Psoas muscle (tissue), 8 donors: ENCODE measurements at places on chromosomes 5 and 9. TPM values are rescaled to one million over a fixed set of nuclear protein-coding genes. Genes with fewer than 3 reads are reported as not detected.

The ANGPTL2 gene
- 15.0 TPM for total RNA-seq

The FOCAD gene
- total RNA-seq = 19.9 TPM

DNA sequence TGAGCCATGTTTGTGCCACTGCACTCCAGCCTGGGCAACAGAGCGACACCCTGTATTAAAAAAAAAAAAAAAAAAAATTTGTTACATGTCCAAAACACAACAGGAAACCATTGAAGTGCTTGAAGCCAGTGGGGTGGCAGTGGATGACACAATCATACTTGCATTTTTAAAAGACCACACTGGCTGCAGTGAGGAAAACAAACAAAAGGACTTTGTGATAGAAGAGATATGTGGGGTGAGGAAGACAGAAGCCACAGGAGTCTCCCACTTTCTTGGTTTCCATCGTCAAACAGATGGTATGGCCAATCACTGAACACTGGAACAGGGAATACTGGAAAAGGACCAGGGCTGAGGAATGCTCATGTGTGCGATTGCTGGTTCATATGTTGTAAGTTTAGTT is 20.9 kb upstream of the COMMD10 start:
- no peak overlapping the region for H3K4me3 ChIP-seq
- H3K36me3 ChIP-seq = no peaks in the 10 kb centered on the region
- no peaks in the 10 kb centered on the region for H3K27me3 ChIP-seq
- no peak for DNase-seq

The EGFL7 gene
- 47.0 TPM for total RNA-seq

The STING1 gene
- total RNA-seq = 7.5 TPM

The JADE2 gene
- total RNA-seq = 10.0 TPM

- H3K27ac ChIP-seq = no peak overlapping the region
- no peak for DNase-seq
- H3K4me1 ChIP-seq = peaks cover 19% of the 10 kb centered on the region
Measured at GRCh38 chr5:138829341-138829740, 45.8 kb downstream of the LRRTM2 start.

- peaks cover 22% of the 10 kb centered on the region for H3K27me3 ChIP-seq
- H3K36me3 ChIP-seq = no peaks in the 10 kb centered on the region
- H3K4me3 ChIP-seq = no peak overlapping the region
Measured at GRCh38 chr9:130943221-130943620, 4.2 kb upstream of the FIBCD1 start.

The SGTB gene
- 3.8 TPM for total RNA-seq

GRCh38 chr5:90047113-90047512 is 362.4 kb downstream of the CETN3 start:
- H3K4me3 ChIP-seq = no peak overlapping the region
- no peak for DNase-seq
- no peaks in the 10 kb centered on the region for H3K4me1 ChIP-seq
- no peaks in the 10 kb centered on the region for H3K27me3 ChIP-seq
- no peaks in the 10 kb centered on the region for H3K36me3 ChIP-seq

DNA sequence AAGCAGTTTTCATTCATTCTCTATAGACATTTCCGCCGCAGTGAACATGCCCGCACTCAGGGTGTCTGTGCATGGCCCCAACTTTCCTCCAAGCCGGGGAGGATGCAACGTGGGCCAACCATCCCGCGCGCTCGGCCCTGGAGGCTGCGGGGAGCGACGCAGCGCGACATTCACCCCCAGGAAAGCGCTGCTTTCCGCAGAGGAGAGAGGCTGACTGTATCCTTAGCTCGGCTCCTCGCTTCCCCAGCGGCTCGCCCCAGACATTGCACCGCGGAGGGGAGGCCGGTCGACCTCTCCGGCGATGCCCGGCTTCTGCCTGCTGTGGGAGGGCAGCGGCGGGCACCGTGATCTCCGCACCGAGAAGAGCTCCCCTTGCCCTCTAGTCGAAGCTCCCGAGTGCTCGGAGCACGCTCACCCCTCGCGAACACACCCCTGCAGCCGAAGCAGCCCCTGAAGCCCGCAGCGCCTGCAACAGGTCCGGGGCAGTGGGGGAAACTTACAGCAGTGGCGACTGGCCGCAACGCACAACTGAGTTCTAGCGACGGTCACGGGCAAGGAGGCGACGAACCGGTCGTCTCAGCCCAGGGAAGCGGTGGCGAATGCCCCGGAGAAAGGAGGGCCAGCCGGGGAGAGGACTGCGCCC is 600 bp downstream of the ENC1 start:
- H3K36me3 ChIP-seq = peaks cover 13% of the 10 kb centered on the region
- H3K27ac ChIP-seq = peak overlapping the region; percentile 82
- peaks cover 18% of the 10 kb centered on the region for H3K4me1 ChIP-seq
- H3K4me3 ChIP-seq = peak overlapping the region; percentile 78
- peak; percentile 75 for DNase-seq

- H3K4me3 ChIP-seq = no peak overlapping the region
- peak; percentile 21 for DNase-seq
- H3K4me1 ChIP-seq = no peaks in the 10 kb centered on the region
- H3K36me3 ChIP-seq = no peaks in the 10 kb centered on the region
- H3K27ac ChIP-seq = peak overlapping the region; percentile 15
- no peaks in the 10 kb centered on the region for H3K27me3 ChIP-seq
Measured at GRCh38 chr5:137296213-137296781, 202.8 kb downstream of the SPOCK1 start.

The TGFBI gene
- total RNA-seq = 31.7 TPM
